Breast epithelium (tissue), 4 donors: ENCODE measurements at places on chromosomes 6 and 20.

DNA sequence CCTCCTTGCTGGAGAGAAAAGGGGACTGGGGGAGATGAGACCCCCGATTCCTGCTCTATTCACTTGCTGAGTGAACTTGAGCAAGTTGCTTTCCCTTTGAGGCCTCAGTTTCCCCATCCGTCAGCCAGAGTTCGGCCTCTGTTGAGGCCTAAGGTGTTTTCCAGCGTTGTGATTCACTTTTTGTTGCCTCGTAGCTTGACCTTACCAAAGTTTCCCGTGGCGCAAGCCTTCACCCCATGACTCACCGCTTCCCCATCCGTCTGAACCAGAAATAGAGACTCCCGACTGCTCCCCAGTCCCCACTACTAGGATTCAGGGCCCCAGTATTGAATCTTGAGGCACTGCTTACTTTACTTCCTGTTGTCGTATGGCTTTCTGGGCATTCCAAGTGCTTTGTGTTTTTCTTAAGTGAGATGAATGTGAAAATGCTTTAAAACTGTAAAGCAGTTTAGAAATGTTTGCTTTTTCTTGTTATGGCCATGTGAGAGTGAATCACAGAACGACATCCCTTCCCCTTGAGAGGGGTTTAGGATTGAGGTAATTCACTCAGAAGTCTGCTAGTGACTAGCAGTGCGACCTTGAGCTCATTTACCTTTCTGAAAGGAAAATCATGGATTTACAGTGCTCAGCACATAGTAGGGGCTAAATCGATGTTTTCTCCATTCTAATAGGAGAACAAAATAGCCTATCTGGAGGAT is 1.2 kb downstream of the CHMP4B start:
- DNase-seq: peak; percentile 59

- no peak for DNase-seq
Measured at GRCh38 chr6:75144386-75144785, 61.5 kb downstream of the COL12A1 start.

DNA sequence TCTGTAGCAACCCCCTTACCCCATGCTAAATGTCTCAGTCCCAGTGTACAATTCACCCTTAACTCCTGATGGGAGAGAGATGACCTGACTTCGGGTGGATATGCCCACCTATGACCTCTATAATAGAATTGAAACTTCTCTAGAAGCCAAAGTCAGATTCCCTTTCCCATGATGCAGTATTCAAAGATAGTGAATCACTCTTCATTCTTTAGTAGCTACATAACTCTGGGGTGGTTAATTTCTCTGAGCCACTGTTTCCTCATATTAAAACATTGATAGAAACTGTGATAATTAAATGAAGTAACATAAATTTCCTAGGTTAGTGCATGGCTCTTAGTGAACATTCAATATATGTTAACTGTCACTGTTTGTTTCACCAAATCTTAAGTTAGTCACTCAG is 500.4 kb downstream of the COL12A1 start:
- no peak for DNase-seq

- no peak for DNase-seq
Measured at GRCh38 chr6:73028124-73028766, 197.1 kb downstream of the KHDC1L start.

DNA sequence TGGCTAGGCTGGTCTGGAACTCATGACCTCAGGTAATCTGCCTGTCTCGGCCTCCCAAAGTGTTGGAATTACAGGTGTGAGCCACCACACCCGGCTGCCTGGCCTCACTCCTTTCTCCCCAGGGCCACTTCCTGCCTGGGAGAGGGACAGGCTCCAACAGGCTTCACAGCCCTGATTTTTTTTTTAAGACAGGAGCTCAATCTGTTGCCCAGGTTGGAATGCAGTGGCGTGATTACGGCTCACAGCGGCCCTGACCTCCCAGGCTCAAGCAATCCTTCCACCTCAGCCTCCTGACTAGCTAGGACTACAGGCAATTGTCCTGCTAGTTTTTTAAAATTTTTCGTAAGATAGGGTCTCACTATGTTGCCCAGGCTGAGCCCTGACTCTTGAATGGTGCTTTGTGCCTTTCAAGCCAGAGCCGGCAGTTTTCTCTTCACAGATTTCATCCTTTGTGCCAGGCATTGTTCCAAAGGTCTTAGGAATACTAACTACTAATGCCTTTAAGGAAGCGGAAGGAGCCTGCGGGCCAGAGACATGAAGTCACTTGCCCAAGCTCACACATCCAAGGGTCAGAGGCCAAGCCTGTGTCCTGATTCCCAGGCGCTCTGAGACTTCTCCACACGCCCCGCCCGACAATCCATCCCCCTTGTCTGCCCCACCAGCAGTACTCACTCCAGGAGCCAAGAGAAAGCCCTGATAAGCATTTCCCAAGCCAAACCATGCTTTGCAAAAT is 19.2 kb downstream of the CAPN11 start:
- DNase-seq: peak; percentile 62

- no peak for DNase-seq
Measured at GRCh38 chr6:145836772-145837171, 22.2 kb upstream of the FBXO30 start.

- no peak for DNase-seq
Measured at GRCh38 chr6:169669889-169670288, 31.9 kb downstream of the WDR27 start.

- DNase-seq: no peak
Measured at GRCh38 chr20:53736757-53737395, 143.2 kb upstream of the ZNF217 start.
